ENCODE measurements at places on chromosomes 3 and 15.

DNA sequence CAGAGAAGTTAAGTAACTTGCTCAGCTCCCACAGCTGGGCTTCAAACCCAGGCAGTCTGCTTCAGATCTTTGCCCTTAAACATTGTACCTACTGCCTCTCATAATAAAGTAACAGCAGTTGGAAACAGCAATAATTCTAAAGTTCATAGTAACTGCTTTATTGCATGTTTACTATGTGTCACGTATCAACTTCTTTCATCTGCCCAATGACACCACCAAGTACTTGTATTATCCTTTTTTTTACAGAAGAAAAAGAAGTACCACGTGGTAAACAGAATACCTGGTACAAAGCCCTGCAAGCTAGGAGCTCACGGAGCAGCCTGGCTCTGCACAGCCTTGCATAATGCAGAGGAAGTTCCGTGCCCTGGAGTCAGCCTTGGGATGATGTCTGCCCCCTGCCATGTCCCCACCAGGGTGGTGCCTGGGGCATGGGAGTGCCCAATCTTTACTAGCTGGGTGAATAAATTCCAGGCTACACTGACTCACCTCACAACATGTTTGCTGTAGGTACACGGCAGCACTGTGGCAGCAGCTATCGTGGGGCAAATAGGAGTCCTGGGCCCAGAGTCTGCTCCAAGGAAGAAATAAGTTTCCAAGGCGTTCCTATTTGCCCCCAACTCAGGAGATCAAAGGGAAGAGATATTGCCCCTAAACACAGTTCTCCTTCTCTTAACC lies 77.2 kb downstream of the LDHAL6B start:
- DNase-seq = no peak
- H3K36me3 ChIP-seq = no peaks in the 10 kb centered on the region
- H3K27me3 ChIP-seq = peaks cover 11% of the 10 kb centered on the region
- H3K4me1 ChIP-seq = no peaks in the 10 kb centered on the region
- H3K4me3 ChIP-seq = no peak overlapping the region

GRCh38 chr15:60590935-60591495 lies 112.1 kb upstream of the ICE2 start:
- peaks cover 16% of the 10 kb centered on the region for H3K4me1 ChIP-seq
- peaks cover 22% of the 10 kb centered on the region for H3K27me3 ChIP-seq
- H3K27ac ChIP-seq = no peak overlapping the region
- H3K4me3 ChIP-seq = no peak overlapping the region
- no peak for DNase-seq

DNA sequence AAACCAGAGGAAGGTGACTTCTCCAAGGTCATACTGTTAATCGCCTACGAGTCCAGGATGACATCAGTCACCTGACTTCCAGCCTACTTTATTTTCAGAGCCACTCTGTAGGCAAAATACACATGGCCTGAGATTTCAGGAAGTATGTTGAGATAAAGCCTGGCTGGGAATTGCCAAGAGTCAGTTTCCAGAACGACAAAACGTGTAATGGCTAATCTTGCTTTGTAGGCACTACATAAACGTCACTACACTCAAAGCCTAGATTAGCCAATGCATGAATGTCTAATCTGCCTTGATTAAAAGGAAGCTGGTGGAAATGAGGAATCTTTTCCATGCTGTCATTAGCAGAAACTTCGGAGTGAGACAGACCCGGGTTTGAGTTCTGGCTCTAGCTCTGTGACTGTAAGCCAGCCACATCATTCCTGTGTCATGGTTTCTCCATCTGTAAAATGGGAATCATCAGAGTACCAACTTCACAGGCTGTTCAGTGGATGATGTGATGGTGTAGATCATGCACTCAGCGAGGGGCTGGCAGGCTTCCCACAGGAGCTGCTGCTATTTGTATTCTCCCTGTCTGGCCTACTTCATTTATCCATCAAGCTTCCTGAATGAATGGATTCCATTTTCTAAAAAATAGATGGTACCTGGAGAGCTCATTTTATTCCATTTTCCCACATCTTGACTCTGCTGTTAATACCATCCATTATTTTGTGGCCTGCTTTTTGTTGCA lies 241.9 kb downstream of the XXYLT1 start:
- H3K36me3 ChIP-seq = no peaks in the 10 kb centered on the region

DNA sequence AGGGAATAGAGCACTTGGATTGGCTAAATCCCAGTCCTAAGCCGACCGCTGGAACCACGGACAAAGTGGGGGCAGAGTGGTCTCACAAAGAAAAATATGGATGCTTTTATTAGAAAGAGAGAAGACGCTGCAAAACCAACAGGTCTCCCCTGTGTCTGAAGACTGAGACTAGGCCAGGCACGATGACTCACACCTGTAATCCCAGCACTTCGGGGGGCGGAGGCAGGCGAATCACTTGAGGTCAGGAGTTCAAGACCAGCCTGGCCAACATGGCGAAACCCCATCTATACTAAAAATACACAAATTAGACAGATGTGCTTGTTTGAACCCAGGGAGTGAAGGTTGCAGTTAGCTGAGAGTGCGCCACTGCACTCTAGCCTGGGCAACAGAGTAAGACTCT lies 61.8 kb downstream of the ZDHHC19 start:
- peaks cover 23% of the 10 kb centered on the region for H3K4me1 ChIP-seq
- no peak overlapping the region for H3K4me3 ChIP-seq
- no peaks in the 10 kb centered on the region for H3K27me3 ChIP-seq
- peak; percentile 43 for DNase-seq
- H3K36me3 ChIP-seq = peaks cover 2% of the 10 kb centered on the region

DNA sequence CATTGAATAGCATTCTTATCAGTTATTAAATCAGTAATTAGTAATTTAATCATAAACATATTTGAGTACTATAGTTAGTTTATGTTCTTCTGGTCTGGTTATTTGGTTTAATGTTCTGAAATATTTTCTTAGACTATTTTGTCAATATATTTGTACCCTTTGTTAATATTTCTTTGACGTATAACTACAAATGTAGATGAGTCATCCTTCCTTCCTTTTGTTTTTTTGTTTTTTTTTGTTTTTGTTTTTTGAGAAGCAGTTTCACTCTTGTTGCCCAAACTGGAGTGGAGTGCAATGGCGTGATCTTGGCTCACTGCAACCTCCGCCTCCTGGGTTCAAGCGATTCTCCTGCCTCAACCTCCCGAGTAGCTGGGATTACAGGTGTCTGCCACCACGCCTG lies 17.4 kb upstream of the EIF3J start:
- H3K36me3 ChIP-seq = peaks cover 68% of the 10 kb centered on the region
- no peak for DNase-seq
- no peak overlapping the region for H3K27ac ChIP-seq
- H3K27me3 ChIP-seq = no peaks in the 10 kb centered on the region
- H3K4me1 ChIP-seq = no peaks in the 10 kb centered on the region

DNA sequence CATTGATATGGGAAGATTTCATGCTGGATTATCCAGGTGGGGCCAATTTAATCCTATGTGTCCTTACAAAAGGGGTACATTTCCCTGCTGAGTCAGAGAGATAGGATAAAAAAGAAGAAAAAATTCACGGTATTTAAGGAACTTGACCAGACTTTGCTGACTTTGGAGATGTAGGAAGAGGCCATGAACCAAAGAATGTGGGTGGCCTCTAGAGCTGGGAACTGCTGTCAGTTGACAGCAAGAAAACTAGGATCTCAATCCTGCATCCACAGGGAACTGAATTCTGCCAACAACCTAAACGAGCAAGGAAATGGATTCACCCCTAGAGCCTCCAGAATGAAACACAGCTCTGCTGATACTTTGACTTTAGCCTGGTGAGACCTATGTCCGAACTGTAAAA lies 148.1 kb upstream of the SLC24A5 start:
- no peaks in the 10 kb centered on the region for H3K27me3 ChIP-seq
- no peaks in the 10 kb centered on the region for H3K36me3 ChIP-seq
- no peak for DNase-seq
- H3K27ac ChIP-seq = no peak overlapping the region
- no peak overlapping the region for H3K4me3 ChIP-seq
- no peaks in the 10 kb centered on the region for H3K4me1 ChIP-seq

GRCh38 chr3:157259825-157260224 lies 99.9 kb upstream of the CCNL1 start:
- no peak for DNase-seq
- no peak overlapping the region for H3K27ac ChIP-seq
- no peaks in the 10 kb centered on the region for H3K27me3 ChIP-seq
- H3K36me3 ChIP-seq = no peaks in the 10 kb centered on the region
- no peaks in the 10 kb centered on the region for H3K4me1 ChIP-seq

DNA sequence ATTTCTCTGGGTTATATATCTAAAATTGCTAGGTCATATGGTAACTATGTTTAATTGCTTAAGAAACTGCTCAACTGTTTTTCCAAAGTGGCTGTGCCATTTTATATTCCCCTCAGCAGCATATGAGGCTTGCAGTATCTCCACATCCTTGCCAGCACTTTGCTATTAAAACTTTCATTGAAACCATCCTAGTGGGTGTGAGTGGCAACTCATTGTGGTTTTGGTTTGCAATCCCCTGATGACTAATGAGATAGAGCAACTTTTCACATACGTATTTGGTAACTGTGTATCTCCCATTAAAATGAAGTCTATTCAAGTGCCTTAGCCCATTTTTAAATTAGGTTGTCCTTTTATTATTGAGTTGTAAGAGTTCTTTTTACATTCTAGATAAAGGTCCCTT lies 17.3 kb downstream of the KPNA1 start:
- H3K27me3 ChIP-seq = no peaks in the 10 kb centered on the region
- H3K27ac ChIP-seq = no peak overlapping the region
- DNase-seq = no peak
- peaks cover 11% of the 10 kb centered on the region for H3K4me1 ChIP-seq

GRCh38 chr3:17195192-17195611 lies 310.4 kb downstream of the PLCL2 start:
- H3K27me3 ChIP-seq = no peaks in the 10 kb centered on the region
- no peak for DNase-seq
- H3K4me1 ChIP-seq = no peaks in the 10 kb centered on the region

- no peak for DNase-seq
- H3K27ac ChIP-seq = no peak within 1 kb of the TSS
- peaks cover 6% of the 10 kb centered on the region for H3K27me3 ChIP-seq
- no peaks in the 10 kb centered on the region for H3K36me3 ChIP-seq
- no peak within 1 kb of the TSS for H3K4me3 ChIP-seq
Observed at GRCh38 chr3:149377408-149378364, at the start of gene TM4SF1. Gene TM4SF1 (minus strand): TSS chr3:149377649. CDS start chr3:149377547, 102 bp downstream.

- H3K36me3 ChIP-seq = no peaks in the 10 kb centered on the region
- H3K27ac ChIP-seq = no peak overlapping the region
- DNase-seq = no peak
Observed at GRCh38 chr15:44029003-44029402, 166.1 kb downstream of the FRMD5 start.

GRCh38 chr15:88179562-88179961 lies 77.0 kb downstream of the NTRK3 start:
- no peaks in the 10 kb centered on the region for H3K4me1 ChIP-seq
- DNase-seq = no peak
- H3K27ac ChIP-seq = no peak overlapping the region
- H3K4me3 ChIP-seq = no peak overlapping the region
- H3K27me3 ChIP-seq = no peaks in the 10 kb centered on the region

DNA sequence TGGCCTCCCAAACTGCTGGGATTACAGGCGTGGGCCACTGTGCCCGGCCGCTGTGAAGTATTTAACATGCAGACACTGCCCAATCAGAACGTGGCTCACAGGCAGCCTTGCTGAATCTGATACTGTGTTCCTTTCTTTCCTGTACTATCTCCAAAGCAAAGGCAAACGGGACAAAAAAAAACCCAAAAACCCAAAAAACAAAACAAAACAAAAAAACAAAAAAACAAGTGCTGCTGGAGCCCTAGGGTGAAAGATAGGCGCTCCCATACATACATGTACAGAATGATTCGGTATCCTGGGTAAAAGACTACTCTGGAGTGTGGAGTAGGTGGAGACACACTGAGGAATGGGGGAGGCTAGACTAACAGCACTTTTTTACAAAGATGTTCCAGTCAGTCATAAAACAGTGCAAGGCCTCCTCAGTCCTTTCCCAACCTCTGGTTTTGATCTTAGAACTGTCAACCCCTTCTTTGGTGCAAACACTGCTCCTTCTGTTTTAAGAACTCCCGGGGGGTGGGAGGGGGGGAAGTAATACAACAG lies 7.7 kb upstream of the MAP1A start:
- H3K4me1 ChIP-seq = peaks cover 17% of the 10 kb centered on the region
- peak overlapping the region; percentile 93 for H3K27ac ChIP-seq
- peak; percentile 30 for DNase-seq
- no peaks in the 10 kb centered on the region for H3K27me3 ChIP-seq
- peak overlapping the region; percentile 58 for H3K4me3 ChIP-seq

DNA sequence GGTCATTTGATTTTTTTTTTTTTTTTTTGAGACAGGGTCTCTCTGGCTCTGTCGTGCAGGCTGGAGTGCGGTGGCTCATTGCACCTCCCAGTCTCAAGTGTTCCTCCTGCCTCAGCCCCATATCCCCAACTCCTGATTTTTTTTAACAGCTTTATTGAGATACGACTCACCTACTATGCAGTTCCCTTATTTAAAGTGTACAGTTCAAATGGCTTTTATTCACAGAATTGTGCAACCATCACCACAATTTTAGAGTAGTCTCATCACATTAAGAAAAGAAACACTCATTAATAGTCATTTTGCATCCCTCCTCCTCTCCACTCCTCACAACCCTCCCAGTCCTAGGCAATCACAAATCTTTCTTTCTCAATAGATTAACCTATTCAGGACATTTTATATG lies 1.9 kb upstream of the TRA2B start:
- no peak overlapping the region for H3K27ac ChIP-seq
- H3K27me3 ChIP-seq = no peaks in the 10 kb centered on the region
- DNase-seq = no peak
- H3K36me3 ChIP-seq = peaks cover 24% of the 10 kb centered on the region
- H3K4me1 ChIP-seq = peaks cover 5% of the 10 kb centered on the region

- H3K36me3 ChIP-seq = no peaks in the 10 kb centered on the region
- no peaks in the 10 kb centered on the region for H3K4me1 ChIP-seq
- H3K27ac ChIP-seq = no peak overlapping the region
- no peak for DNase-seq
Observed at GRCh38 chr3:114194750-114195149, 15.9 kb upstream of the DRD3 start.

GRCh38 chr3:27976933-27977332 lies 254.8 kb upstream of the EOMES start:
- no peaks in the 10 kb centered on the region for H3K4me1 ChIP-seq
- no peak for DNase-seq
- no peaks in the 10 kb centered on the region for H3K27me3 ChIP-seq

DNA sequence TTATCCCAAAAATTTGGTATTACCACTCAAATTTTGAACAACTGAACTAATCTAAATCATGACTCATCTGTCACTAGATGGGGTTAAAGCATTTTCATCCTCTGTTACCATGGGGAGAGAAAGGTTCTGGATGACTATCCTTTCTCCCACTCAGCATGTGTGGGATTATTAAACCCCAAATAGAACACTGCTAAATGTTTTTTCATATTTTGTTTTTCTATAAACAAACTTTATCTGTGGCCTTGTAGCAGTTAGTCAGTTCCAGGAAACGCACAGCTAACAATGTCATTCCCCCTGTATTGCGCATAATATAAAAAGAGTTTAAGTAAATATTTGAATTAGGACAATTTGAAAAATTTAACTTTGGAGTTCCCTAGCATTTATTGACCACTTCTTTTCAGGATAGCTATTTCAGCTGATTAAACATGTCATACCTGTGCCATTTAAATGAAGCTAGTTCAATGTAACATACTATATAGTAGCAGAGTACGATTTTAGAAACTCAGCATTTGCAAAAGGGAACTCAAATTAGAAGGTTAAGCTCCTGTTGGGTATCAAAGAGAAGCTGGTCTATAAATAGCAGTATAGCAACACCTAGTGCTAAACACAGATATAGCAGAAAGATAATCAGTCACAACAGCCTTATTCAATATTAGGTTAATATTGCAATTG lies 9.2 kb upstream of the TMEM212 start:
- H3K4me1 ChIP-seq = no peaks in the 10 kb centered on the region
- H3K27me3 ChIP-seq = no peaks in the 10 kb centered on the region
- no peak overlapping the region for H3K27ac ChIP-seq
